ENCODE measurements at places on chromosomes 5 and 9.

DNA sequence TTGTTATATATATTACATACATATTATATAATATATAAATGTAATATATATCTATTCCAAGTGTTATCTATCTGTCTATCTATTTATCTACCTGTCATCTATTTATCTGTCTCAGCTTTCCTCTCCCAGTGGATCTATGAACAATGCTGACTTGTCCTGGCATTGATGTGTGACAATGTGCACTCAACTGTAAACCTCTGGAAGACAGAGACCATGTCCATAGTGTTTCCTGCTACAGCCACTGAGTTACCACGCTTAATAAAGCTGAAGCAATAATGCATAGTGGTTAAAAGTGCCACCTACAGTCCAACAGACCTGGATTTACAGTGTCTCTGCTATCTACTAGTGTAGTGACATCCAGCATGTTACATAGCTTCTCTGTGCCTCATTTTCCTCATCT is 57.2 kb upstream of the TMED7 start:
- DNase-seq = no peak

GRCh38 chr5:65867542-65868195 is 58.7 kb upstream of the ERBIN start:
- no peak for DNase-seq

DNA sequence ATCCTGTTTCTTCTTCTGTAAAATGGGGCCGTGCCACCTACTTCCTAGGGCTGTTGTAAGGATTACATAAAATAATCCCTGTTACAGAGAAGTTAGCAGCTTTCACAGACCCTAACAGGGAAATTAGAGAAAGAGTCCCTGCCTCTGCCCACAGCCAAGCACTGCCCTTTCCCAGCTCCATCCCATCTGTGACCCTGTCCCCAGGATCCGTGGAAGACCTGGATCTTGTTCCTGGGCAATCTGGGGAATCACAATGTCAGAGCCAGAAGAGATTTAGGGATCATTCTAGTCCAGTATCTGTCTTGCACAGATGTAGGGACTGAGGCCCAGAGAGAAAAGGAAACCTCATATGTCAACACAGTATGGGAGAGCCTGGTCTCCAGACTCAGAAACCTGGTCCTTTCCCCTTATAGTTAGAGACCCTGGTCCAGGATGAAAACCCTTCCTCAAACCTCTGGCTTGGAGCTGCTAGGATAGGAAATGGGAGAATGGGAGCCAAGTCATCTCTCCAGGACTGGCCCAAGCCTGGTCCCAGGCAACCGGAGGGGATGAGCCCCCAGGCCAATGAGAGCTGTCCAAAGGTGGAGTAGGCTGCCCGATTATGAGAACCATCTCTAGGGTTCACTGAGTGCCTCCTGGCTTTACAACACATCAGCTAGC is 12.5 kb downstream of the LHX6 start:
- no peak for DNase-seq

DNA sequence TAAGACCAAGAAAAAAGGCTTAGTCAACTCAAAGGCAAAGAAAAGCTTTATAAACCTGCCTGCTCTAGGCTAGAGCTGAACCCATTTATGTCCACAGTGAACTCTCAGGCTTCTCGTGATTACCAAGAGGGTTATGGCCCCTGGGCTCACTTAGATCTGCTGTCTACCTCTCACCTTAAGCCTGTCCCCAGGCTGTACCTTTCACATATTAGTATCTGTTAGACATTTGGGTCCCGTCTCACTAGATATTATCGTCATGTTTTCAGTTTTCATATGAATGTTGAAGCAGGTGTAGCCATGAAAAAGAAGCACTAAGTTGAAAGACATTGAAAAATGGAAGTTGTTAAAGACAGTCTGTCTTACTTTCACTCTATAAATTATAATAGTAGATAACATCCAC is 75.2 kb upstream of the COX7C start:
- DNase-seq = no peak

- no peak for DNase-seq
Measured at GRCh38 chr9:112890106-112891081, at the start of gene SLC46A2. TSS of gene SLC46A2 (minus strand) at chr9:112890876. CDS start at chr9:112890681, 195 bp downstream.

DNA sequence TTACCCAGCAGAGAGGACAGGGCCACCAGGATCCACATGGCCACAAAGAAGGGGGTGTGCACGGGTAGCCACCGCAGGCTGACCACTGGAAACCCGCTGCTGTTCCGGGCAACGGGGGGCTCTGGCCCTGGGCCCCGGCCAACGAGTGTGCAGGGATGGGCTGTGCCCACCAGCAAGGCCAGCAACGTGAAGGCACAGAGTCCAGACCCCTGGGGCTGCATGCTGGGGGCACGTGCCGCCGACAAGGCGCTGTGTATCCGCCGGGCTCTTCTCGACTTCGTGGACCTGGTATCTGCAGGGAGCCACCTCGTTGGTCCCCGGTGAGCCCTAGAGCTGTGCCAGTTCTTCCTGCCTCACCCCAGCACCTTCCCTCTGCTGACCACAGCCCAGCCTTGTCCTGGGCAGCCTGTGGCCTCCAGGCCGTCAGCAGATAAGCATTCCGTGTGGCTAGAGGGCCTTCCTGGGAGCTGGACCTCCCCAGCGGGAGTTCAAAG is 42.2 kb upstream of the CEP72 start:
- no peak for DNase-seq

DNA sequence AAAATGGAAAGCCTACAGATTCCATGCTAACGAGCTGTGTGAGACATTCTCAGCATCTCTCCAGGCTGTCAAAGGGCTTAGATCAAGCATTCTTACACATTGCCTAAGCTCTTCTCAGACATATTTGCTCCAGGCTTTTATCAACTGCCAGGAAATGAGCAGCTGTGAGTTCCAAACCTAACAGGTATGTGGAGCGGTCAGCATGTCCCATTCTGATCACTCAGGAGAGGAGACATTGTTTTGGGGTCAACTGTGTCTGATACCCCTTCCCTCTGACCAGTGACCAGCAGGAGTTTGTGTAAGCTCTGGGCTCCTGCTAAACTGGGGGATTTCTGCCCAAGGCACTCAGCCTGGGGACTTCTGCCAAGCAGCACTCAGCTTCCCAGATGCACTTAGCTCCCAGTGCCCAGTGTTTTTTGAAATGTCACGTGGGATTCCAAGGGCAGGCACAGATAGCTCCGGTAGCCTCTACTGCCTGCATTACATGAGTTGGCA is 229.1 kb downstream of the SEC61B start:
- DNase-seq = no peak

GRCh38 chr5:180815293-180815917 is 12.8 kb upstream of the MGAT1 start:
- no peak for DNase-seq

- DNase-seq = no peak
Measured at GRCh38 chr9:112647596-112647995, 70.3 kb downstream of the INIP start.
